NCI-H1930 (cell line): ENCODE measurements at places on chromosomes 6 and 20.

GRCh38 chr20:58765780-58766179, 73.2 kb downstream of the NPEPL1 start:
- DNase-seq: no peak

- DNase-seq: no peak
These were observed 92.7 kb upstream of the ARMC2 start for GRCh38 chr6:108755257-108756240.

DNA sequence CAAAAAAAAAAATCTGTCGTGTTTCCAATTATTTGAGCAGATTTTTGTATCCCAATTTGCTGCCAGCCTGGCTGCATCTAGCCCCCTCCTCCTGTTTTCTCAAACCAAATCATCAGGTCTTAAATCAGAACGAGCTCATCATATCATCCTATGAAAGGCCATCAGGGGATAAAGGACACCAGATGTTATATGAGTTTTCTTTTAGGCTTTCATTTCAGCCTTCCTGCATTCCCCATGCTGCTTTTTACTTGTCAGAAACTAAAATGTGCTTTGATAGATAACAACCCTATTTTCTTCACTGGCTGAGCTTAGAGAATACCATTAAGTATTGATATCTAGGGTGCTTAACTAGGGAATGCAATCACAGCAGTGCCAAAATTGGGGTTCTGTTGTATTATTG, 968.4 kb upstream of the SLC35B3 start:
- no peak for DNase-seq

- no peak for DNase-seq
These were observed 2.6 kb downstream of the BLCAP start for GRCh38 chr20:37524859-37525708.

DNA sequence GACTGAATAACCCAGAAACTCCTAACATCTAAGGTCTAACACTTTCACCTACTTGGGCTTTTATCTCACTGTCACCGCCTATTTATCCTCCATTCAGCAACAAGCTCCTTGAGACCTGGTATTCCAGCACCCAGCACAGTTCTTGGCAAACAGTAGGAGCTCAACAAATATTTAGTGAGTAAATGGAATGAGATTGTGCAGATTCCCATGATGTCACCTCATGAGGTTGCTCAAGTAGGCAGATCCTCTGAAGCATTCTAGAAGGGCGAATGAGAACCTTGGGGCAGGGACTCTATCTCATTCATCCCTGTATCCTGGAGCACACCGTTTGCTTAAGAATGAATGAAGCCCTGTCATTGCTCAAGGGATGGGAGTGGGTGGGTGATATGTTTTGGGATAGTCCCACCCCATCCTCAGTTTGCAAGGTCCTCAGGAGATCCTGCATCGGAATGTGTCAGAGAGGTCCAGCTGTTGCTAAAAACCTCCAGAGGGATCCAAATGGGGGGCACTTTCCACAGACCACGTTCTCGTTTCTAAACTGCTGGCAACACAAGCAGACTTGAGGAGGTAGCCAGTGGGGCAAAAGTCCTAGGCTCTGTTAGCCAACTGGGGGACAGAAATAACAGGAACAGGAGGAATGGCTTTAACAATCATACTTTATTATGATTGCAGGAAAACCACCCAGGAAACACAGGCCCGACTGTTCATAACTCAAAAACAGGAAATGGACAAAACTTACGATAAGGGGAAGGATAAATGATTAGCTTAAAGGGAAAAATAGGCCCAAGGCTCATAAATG, 42.0 kb downstream of the EDN1 start:
- no peak for DNase-seq

DNA sequence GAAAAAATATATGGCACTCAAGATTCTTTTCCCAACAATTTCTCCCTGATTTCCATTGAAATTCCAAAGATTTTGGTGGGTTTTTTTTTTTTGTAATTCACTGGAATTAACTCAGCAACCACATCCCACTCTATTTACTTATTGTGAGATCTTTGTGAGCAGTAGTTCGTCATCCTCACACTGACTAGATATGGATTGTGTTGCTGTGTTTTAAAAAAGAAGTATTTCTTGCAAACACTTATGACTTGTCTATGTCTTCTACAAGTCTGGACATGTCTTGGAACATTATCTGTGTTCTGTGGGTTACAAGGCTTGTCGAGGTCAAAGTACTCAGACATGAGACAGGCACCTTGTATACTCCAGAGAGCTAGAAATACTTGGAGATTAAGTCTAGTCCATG, 7.3 kb upstream of the TENT5A start:
- no peak for DNase-seq

- no peak for DNase-seq
These were observed 75.7 kb downstream of the SYNJ2 start for GRCh38 chr6:158057213-158057987.

DNA sequence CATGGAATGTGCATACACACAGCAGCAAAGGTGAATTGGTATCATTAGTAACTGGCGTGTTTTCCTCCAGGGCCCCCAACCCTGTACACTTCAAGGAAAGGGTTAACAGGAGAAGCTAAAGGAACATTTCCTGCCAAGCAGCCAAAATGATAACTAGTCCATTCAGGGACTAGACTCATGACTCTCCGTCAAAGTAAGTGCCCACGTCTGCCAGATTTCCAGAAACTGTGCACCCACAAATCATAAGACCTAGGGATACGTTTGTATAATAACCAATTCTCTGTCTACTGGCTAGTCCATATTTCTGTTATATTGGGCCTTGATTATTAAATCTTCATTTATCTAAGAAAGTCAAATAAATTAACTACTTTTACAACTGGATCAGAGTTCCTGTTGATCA, 76.0 kb upstream of the NHSL1 start:
- no peak for DNase-seq

- no peak for DNase-seq
These were observed 6.6 kb upstream of the TBC1D7 start for GRCh38 chr6:13334953-13335352.

DNA sequence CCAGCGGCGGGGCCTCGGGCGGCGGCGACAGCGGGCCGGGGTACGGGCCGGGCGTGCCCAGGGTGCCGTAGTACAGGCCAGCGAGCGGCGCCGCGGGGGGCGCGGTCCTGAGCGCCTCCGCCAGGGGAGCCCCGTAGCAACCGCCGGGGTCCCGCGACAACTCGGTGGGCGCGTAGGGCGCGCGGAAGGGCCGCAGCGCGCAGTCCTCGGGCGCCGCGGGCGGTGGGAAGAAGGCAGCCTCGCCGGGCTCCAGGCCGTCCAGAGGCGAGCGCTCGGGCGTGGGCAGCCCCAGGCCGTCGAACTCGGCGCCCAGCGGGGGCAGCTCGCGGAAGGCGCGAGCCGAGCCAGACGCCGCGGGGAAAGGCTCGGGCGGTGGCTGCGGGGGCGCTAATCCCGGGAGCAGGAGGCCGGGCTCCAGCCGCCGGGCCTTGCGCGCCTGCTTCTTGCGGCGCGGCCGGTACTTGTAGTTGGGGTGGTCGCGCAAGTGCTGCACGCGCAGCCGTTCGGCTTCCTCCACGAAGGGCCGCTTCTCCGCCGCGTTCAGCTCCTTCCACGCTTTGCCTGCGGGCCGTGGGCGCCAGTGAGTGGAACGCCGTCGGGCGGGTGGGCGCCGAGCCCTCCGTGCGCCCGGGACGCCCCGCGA, 916 bp downstream of the SOX18 start:
- DNase-seq: no peak

DNA sequence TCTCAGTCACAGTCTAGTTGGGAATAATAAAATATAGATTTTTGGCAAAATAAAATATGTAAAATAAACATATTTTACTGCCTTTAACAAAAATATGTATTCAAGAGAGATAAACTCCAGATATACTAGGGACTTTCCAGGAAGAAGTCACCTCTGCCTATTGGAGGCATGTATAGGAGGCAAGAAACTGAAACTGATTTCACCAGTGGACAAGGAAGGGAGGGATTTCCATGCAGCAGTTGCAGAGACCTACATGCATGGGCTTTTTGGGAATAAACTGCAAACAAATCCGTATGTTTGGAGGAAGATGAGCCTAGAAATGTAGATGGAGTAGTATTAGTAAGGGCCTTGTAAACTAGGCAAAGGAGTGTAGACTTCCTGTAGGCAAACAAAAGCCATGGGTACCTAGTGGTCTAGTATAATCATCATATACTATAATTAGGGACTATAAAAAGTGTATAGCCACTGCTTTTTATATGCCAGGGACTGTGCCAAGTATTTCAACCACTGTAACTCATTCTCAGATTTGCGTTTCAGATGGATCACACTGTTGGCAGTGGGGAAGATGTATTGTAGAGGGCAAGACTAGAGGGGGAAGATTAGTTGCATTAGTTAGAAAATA, 38.9 kb downstream of the CD109 start:
- no peak for DNase-seq

DNA sequence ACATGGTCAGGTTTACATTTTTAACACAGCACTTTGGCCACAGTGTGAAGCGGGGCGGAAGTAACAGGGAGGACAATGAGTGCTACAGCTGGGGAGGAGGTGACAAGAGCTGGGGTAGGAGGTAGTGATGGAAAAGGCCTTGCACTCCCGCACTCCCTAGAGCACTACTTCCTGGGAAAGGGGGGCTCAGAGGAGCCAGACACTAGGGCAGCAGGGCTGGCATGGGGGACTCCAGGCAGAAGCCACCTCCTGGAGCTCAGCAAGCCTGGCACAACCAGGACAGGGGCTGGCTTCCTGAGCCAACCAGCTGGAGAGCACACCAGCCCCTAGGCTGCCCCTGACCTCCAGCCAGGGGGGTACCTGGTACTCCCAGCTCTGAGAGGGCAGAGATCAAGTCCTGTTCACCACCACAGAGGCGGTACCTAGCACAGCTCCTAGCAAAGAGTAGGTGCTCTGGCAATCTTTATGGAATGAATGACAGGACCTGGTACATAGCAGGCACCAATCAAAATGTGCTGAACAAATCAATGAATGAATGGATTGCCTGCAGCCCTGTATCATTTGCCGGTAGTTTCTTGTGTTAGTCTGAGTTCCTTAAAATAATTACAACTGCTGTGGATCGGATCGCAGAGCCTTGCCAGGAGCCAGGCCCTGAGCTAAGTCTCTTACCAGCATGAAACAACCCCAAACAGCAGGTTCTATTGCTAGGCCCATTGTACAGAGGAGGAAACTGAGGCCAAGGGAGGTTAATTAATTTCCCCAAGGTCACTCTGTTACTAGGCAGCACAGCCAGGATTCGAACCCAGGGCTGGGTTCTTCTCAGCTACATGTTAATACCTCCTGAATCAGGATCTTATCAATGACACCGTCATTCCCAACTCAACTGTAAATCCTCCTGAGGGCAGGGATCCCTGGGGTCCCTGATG, 15.5 kb downstream of the NOL4L start:
- DNase-seq: no peak

GRCh38 chr6:93972791-93973190, 553.4 kb upstream of the EPHA7 start:
- DNase-seq: no peak

- no peak for DNase-seq
These were observed 105.0 kb upstream of the SYNCRIP start for GRCh38 chr6:85747666-85748065.

- no peak for DNase-seq
These were observed 300.2 kb upstream of the JARID2 start for GRCh38 chr6:14945461-14946185.

DNA sequence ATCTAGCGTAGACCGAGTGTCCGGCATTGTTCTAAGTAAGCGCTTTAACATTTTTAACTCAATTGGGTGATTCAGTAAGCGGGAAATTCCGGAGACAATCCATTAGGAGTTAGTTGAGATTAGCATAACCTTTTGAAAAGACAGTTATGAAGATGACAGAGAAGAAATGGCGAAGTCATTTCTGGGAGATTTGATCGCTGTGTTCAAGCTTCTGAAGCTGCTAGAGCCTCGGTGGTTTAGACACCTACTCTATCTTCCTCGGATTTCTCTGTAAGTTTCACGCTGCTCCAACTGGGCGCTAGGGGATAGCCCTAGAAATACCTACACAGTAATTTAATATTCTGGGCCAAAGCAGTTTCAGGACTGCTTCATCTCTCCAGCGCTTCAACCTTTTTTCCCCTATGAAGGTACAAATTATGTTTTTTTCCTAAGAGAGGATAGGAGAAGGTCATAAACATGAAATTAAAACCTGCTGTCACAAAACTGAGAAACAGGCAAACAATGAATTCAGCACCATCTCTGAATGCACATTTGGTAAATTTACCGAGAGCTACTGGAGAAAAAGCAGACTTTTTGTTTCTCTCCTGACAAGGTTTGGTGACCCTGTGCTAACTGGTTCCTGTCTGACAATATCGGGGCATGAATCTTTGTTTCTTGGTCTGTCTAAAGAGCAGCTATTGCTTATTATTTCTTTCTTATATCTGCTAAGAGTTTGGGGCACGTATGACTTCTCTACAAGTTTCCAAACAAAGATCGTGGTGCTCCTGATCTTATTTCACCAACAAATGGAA, 22.4 kb downstream of the ZNF311 start:
- DNase-seq: no peak

DNA sequence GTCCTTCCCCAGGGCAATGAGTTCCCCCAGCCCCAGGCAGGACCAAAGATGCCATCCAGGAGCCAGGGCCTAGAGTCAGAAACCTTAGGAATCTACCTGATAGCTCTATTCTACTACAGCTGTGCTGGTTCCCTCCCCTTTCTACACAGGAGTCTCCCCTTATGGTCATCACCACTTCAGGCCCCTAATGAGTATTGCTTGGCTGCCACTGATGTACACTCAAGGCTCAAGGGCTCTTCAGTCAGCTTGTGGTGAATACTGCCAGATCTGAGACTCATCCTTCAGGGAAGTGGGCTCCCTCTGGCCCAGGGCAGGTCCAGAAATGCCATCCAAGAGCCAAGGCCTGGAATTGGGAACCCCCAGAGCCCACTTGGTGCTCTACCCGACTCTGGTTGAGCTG, 248.6 kb downstream of the ALDH8A1 start:
- DNase-seq: no peak

GRCh38 chr6:131640100-131640499, 3.0 kb downstream of the ENPP3 start:
- DNase-seq: no peak

GRCh38 chr6:113338644-113339043, 518.5 kb upstream of the MARCKS start:
- no peak for DNase-seq

DNA sequence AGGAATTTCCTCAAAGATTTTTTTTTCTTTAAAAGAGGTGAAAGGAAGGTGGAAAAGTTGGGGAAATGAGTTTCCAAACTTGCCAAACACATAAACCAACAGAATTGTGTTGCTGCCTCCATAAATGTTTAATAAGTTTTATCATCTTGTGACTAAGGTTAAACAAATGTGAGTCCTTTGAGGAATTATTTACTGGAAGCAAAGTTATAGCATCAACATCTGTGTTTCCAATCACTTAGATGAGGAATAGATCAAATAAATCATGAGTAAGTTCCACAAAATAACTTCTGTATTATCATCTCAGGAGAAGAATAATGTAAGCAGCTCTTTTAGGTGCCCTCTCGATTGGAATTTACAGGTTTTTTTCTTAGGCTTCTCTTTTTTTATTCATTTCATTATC, 20.5 kb downstream of the TSHZ2 start:
- no peak for DNase-seq

- no peak for DNase-seq
These were observed 11.8 kb upstream of the FAM184A start for GRCh38 chr6:119090256-119090655.

GRCh38 chr6:39553860-39554802, 171.1 kb downstream of the KIF6 start:
- DNase-seq: no peak
